ENCODE measurements at places on chromosomes 6 and 20.

DNA sequence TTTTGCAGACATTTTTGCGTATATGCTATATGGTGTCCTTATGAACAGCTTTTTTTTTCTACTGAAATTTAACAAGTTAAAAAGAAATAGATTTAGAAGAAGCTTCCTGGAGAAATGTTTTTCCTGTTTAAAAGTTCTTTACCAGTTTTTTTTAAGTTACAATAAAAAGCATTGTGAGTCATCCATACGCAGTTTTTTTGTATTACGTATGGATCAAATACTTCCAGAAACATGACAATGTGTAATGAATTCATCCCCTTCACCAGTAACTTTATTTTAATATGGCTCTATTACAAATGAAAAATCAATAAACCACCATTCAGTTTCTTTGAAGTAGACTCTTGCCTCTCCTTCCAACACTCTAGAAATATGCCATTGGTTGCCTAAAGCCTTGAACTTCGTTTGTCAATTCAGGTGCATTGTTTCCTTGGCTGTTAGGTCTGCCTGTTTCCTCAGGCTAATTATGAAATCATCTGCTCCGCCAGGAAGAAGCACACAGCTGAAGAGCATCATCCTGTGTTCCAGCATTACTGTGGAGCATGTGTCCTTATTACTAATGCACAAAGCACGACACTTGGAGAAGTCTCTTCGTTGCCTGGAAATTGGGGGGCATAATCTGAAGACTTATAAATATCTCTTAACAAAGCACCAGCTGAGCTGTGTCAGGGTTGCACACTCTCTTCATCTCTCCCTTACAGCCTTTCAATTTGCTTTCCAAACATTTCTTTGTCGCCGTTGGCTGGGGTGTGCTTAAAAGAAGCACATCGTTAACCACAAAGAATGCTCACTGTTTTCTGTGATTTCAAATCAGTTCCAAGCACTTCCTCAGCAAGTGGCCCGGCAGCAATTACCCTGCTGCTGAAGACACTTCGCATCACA is 9.6 kb downstream of the MOXD1 start:
- DNase-seq = no peak

GRCh38 chr20:56702931-56703840 is 74.1 kb downstream of the TFAP2C start:
- DNase-seq = no peak

- no peak for DNase-seq
Measured at GRCh38 chr6:34964564-34964963, 75.5 kb downstream of the ANKS1A start.

- no peak for DNase-seq
Measured at GRCh38 chr6:36578431-36578830, 15.7 kb upstream of the SRSF3 start.

DNA sequence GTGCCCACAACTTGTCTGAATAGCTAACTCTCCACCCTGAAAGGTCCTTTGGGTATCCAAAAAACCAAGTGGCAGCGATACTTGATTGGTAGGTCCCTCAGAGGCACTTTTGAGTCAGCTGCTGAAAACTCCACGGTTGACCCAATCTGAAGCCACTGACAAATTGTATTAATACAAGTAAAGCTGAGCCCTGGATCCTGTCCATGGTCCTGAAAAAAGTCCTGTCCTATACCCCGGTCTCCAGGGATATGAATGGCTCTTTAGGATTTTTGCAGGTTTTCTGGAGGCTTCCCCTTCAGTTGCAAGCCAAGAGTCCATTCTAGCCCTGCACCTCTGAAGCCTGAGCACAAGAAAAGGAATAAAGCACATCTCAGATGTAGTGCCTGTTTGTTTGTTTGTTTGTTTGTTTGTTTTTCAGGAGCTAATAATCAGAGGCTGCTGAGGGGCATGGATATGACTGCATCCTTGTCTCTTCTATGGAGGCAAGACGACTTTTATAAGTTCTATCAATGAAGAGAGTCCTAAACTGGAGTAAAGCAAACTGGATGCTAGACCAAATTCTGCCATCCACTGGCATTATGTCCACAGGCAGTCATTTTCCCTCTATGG is 1.7 kb upstream of the SLC12A5 start:
- no peak for DNase-seq

GRCh38 chr6:47168180-47168579 is 126.0 kb upstream of the ADGRF1 start:
- no peak for DNase-seq

DNA sequence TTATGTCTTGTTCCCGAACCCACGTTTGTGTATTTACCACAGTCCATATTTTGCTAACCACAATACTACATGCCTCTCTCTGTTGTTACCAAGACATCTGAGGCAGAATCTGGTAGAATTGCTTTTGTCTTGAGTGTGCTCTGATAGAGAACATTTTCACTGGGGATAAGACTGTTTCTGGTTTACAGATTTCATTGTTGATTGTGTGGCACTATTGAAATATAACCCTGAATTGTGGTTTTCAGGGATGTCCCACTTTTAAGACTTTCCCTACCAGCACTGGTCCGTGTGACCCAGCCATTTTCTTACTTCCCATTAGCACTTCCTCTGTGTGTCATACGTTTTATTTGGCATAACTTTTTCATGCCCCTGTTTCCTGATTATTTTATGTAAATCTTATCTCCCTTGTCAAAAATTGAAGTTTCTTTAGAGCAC is 12.2 kb downstream of the NCOA7 start:
- DNase-seq = no peak

DNA sequence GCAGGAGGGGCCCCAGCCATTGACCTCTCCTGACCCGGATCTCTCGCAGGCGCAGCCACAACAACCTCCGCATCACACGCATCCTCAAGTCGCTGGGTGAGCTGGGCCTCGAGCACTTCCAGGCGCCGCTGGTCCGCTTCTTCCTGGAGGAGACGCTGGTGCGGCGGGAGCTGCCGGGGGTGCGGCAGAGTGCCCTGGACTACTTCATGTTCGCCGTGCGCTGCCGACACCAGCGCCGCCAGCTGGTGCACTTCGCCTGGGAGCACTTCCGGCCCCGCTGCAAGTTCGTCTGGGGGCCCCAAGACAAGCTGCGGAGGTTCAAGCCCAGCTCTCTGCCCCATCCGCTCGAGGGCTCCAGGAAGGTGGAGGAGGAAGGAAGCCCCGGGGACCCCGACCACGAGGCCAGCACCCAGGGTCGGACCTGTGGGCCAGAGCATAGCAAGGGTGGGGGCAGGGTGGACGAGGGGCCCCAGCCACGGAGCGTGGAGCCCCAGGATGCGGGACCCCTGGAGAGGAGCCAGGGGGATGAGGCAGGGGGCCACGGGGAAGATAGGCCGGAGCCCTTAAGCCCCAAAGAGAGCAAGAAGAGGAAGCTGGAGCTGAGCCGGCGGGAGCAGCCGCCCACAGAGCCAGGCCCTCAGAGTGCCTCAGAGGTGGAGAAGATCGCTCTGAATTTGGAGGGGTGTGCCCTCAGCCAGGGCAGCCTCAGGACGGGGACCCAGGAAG is 4.5 kb upstream of the COL9A3 start:
- DNase-seq = no peak

DNA sequence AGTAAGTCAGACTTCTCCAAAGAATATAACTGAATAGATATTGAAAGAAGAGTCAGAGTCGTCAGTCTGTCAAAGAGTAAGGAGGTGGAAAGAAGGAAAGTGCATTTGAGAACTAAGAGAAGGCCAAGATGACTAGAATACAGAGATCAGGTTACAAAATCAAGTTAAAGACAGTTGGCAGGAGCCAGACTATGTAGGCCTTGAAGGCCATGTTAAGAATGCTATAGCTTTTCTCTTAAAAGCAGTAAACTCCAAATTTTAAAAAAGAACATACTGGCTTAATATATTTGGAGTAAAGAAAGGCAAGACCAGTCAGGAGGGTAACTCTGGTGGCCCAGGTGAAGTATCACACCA is 68.8 kb downstream of the IBTK start:
- no peak for DNase-seq

GRCh38 chr20:4951299-4951698 is 50.0 kb downstream of the SLC23A2 start:
- no peak for DNase-seq

GRCh38 chr6:25089442-25089841 is 153.7 kb upstream of the RIPOR2 start:
- no peak for DNase-seq

DNA sequence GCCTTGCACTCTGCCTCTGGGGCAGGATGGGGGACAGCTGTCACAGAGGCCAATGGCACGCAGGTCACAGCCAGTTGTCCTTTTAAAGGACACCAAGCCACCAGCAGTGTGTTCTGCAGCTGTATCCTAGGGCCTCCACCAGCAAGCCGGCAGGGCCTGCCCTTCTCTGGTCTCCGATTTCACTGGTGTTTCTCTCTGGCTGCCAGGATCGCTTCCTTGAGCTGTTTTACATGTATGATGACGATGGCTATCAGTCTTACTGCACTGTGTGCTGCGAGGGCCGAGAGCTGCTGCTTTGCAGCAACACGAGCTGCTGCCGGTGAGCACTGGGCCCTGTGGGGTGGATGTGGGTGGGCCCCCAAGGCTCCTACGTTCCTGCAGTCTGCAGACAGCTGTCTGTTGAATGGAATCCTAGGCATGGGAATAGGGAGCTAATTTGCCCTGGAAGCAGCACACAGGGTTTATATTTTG is 22.7 kb upstream of the MAPRE1 start:
- DNase-seq = no peak

DNA sequence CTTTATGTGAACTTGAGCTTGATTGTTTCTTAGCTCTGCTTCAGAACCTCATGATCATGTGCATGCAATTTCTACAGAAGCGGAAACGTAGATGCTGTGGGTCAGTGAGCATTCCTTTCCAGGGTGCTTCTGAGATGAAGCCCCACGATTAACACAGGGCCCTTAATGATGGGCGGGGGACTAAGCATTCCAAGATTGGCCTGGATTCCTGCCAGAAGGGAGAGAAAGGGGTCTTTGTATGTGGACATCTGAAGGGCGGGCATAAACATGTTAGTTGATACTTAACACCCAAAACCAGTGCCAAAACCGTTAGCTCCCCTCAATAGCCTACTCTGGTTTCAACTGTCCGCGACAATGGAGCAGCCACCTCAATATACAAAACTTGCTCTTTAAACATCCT is 46.9 kb upstream of the POU3F2 start:
- no peak for DNase-seq

GRCh38 chr6:1124885-1125284 is 187.0 kb upstream of the FOXQ1 start:
- DNase-seq = no peak

DNA sequence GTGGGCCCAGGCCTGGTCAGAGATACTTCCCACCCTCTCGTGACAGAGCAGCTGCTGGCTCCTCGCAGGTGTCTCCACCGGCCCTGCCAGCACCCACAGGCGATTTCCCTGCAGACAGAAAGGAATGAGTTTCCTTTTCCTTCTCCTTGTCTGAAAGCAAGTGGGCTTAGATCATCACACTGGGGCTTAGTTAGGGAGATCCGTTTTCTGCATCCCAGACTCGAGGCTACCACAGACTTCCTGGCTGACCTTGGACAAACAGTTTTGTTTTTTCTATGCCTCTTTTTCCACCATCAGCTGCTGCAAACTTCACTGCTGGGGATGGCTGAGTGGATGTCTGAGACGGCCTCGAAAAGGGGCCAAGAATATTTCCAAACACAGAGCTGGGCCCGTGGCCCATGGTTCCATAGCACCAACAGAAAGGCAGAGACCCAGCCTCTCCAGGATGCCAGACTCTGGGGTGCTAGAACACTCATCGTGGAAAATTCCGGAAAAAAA is 86.5 kb downstream of the BANF2 start:
- no peak for DNase-seq

DNA sequence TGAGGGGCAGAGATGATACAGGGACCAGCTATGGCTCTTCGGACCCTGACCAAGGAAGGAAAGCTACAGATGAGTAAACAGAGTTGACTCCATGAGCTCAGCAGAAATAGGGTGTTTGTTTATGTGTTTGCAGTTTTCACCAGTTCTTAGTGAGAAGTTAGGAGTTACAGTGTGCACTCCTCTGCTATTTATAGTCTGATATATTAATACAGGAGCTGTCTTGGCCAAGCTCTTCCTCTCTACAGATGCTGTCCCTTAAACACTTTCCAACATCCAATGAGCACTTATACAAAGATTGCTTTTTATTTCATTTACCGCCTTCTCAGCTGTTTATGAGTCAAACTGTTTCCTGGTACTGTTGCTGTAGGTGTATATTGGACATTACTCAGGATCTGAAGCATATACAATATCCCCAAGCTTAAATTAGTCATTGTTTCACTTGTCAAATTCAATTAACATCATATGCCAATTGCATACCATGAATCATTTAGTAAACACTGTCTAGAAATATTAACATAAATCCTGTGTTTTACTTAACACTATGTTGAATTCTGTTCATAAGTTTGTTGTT is 618.0 kb downstream of the PRKN start:
- DNase-seq = no peak

DNA sequence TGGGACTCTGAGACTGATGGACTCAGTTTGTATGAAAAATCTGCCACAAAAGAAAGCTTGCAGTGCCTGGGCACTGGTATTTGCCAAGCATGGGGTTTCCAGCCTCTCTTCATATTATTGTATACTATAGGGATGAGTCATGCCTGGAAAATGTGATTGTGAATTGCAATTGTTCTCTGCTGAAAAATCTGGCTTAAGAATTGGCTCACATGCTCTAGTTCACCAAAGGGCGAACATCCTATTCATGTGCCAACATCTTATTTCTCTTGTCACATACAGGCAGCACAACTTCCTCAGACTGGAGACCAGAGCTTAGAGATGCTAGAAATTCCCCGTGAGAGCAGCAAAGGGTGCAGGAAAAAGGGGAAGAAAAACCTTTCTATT is 103.6 kb upstream of the KCNK16 start:
- DNase-seq = no peak

DNA sequence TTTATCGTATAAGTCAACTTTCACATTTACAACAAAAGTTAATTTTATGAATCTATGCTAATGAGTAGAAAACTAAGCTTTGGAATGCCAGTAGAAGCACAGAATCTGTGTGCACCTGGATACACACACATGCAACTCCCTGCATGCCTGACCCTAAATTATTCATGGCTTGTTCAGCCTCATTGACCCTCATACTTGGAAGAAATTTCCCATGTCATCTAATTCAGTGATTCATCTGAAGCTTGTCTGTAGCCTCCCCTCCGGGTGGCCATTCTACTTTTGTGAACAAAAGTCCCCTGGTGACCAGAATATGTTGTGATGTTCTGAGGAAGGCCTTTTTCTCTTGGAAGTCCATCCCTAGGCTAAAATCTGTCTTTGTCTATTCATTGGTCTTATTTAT is 1078.4 kb downstream of the KIF16B start:
- DNase-seq = no peak

Data from activated T-cell treated with anti-CD3 and anti-CD28 coated beads for 4 hours (primary cell).